ENCODE measurements at places on chromosomes 1 and 21.

DNA sequence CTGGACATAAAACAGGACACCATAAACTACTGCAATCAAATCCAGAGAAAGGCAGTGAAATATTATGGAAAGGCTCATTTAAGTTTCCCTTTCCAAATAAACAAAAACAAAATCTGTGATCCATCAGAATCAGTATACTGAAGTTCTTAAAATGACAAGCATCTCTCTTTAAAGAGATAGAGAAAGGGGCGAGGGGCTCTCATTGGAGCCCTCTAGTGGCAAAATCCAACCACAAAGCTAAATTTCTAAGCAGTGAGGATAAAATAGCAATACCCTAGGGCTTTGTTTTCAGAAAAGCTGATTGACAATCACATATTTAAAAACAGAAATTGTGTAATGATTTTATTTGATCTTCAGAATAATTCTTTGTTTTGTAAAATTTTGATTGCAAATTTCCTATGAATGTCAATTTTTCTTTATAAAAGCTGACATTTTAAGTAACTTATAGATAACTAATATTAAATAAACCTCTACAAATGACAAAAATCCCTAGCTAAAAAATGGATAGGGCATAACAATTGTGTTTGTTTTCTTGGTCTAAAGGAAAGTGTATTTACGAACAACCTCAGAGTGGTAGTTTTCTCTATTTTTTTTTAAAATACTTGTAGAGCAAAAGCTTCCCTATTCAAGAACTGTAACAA is 138.2 kb downstream of the COL24A1 start:
- no peak for DNase-seq

GRCh38 chr1:202225131-202225530 is 31.5 kb downstream of the LGR6 start:
- no peak for DNase-seq

GRCh38 chr1:45979074-45979777 is 153.2 kb downstream of the PIK3R3 start:
- DNase-seq, result peak; percentile 92

DNA sequence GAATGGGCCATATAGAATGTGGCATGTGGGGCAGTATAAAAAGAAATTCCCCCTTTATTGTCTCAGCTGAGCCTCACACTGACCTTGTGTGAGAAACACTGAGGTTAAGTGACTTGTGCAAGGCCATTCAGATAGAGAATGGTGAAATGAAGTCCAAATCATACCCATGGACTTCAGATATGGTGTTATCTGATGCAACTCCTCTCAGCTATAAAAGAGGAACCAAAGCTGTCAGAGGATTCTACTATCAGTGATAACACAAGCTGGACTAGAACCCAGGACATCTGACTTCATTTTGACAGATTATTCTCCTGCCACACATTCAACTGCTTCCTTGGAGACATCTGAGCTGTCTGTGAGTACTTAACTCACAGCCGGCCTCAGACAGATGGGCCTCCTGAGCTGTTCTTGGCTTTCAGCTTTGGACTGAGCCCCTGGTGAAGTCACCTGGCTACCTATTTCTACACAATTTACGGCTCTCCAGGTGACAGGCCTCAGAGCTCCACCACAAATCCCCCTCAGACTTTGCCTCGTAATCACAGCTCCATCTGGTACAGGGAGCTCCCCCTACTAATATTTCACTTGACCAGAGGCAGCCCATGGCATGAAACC is 104.6 kb downstream of the PLXNA2 start:
- no peak for DNase-seq

DNA sequence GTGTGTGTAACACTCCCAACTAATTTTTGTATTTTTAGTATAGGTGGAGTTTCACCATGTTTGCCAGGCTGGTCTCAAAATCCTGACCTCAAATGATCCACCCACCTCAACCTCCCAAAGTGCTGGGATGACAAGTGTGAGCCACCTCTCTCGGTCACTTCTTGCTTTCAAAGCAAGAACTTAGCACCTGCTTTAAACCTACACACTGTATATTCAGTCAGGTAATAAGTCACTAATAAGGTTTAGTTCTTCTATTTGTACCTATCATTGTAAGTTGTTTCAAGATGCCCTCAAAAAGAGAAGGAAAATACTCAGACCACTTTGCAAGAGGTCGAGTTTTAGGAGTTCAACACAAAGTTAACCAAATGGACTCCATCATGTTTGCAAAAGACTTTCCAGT is 431.3 kb downstream of the MRPL39 start:
- no peak for DNase-seq

DNA sequence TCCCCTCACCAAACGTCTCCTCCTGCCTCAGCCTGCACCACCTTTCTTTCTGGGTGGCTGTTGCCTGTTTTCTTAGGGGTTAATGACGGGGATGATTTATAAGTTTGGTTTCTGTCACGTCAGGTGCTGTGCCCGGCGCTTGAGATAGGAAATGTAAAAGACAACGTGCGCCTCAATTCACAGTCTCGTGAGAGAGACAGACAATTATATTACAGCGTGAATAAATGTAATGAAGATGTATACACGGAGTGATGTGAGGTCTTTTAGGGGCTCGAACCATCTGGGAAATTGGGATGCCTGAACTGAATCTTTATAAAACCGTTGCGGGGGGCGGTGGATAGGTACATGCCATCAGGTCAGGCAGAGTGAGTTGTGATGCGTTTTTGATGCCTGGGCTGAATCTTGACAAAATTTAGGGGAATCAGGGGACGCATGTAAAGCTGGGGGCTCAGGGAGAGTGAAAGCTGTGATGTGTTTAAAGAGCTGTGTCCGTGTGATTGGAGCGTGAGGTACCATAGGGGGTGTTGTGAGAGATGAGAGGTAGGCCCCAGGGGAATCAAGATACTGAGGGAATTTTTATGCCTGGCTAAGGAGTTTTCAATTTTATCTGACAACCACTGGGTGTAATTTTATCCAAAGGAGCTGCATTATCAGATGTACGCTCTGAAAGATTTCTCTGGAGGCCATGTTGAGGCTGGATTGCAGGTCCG is 831 bp downstream of the TIPRL start:
- no peak for DNase-seq

GRCh38 chr1:67194209-67194863 is 28.1 kb downstream of the IL23R start:
- no peak for DNase-seq

DNA sequence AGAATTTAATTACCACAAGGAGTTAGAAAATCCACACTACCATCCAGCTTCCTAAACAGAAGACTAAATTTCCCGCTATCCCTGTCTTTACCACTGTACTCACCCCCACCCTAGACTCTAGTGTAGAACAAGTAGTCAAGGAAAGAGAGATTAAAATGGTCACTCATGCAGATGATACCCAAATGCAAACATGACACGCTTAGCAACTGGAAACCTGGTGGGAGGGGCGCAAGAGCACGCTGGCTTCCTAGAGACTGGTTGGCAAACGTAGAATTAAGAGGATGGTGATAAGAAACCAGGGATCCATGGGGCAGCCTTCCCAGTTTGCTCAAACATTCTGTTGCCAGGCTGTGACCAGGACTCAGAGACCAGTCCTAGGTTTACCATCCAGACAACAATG is 9.9 kb upstream of the LDLRAD1 start:
- no peak for DNase-seq

- no peak for DNase-seq
Measured at GRCh38 chr1:161390559-161390858, 22.8 kb upstream of the CFAP126 start.

- no peak for DNase-seq
Measured at GRCh38 chr1:30085811-30086770, 637.3 kb downstream of the MATN1 start.

DNA sequence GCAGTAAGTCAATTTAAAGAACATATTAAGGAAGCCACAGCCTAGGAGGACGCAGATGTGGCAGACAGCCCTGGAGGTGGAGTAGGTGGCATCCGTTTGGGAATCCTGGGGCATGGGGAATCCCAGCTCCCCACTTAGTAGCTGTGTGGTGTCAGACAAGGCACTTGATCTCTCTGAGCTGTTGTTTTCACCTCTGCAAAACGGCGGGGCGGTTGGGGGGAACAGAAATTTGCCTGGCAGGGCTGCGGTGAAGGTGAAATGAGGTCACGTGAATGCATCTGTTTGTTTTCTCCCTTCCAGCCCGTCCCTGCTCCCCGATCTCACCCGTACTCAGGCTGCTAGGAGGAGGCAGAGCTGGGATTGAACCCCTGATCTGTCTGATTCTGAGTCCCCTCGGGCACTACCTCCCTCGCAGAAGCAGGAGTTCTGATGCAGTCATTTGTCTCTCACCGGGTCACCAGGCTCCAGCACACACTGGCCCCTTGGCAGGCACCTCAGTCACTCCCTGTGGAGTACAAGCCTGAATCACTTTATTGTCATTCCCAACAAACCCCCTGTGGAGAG is 2.2 kb upstream of the LAPTM5 start:
- no peak for DNase-seq

DNA sequence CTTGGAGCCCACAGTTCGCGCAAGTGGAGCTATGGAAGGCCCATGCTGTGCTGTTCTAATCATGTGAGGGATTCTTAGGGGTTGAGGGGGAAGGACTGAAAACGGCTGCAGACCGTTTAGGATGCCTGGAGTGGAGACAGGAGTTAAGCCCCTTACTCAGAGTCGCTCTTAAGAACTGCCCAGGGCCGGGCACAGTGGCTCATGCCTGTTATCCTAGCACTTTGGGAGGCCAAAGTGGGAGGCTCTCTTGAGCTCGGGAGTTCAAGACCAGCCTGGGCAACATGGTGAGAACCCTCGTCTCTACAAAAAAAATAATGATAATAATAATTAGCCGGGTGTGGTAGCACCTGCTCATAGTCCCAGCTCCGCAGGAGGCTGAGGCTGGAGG is 1.1 kb downstream of the ZNF672 start:
- no peak for DNase-seq

DNA sequence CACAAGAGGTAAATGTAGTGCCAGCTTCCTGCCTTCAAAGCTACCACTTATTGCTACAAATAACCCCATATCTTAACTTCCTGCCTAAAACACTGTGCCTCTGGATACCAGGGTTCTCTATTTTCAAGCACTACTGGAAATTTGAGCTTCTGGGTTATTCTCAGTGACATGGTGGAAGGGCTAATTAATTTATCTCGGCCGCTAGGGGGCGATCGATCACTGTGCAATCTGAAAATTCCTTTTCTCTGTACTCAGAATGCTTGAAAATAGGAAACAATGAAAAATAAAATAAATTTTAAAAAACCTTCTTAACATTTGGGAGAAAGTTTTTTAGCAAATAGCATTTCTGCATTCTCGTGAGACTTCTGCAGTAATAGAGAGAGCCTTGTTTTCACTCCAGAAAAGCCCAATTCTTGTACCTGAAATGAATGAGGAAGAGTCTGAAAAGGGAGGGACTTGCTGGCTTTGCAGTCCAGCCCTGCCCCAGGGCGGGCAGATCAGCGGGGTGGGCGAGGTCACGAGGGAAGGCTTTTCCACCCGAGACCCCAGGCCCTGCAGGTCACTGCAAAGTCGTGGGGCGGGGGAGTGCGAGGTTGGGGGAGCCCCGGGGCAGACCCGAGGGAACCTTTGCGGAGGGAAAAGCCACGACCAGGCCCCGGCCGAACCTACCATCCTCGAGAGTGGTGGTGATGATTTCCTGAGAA is 276.7 kb downstream of the PCP4 start:
- DNase-seq, result peak; percentile 37

DNA sequence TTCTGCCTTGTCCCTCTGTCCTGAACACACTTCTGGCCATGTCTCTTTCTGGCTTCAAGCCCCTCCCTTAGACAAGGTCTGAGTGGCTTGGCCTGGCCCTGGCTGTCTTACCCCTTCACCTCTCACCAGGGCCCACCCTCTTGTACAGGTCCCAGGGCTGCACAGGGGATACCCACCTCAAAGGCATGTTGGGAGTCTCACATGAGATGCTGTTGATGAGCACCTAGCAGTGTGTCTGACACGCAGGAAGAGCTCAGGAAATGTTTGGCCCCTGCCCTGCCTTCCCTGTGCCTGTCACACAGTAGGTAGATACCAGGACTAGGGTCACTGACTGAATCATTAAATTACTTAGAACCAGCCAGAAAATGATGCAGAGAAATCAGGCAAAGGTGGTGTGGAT is 16.6 kb downstream of the ZNF362 start:
- DNase-seq, result no peak

GRCh38 chr1:221782970-221783369 is 41.1 kb upstream of the DUSP10 start:
- no peak for DNase-seq

- no peak for DNase-seq
Measured at GRCh38 chr1:15154480-15155036, 1.0 kb downstream of the TMEM51 start.

DNA sequence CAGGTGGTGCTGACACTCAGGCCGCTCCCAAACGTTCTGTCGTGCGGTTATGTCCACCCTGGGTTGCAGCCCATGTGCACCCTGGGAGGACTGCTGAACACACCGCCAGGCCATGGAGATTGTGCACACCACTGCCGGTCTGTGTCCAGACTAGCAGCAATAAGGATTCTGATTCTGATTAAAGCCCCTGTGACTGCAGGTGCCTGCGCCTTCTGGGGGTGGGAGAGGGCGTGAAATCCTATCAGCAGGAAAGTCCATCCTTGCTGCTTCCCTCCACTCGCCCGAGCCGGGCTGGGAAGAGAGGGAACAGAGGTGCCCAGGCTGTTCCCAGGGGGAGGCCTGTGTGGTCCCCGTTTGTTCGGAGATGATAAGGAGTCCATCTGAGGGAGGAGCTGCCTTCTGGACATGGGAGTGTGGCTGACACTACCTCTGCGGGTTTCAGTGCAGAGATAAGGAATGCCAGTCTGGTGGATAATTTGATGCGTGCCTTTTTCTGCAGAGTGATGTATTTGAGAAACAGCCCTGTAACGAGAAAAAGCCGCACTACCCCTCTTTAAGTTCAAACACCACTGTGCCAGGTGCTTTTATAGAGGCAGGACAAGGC is 41.2 kb downstream of the BACE2 start:
- no peak for DNase-seq

GRCh38 chr1:49765034-49765433 is 258.7 kb downstream of the AGBL4 start:
- DNase-seq, result no peak

DNA sequence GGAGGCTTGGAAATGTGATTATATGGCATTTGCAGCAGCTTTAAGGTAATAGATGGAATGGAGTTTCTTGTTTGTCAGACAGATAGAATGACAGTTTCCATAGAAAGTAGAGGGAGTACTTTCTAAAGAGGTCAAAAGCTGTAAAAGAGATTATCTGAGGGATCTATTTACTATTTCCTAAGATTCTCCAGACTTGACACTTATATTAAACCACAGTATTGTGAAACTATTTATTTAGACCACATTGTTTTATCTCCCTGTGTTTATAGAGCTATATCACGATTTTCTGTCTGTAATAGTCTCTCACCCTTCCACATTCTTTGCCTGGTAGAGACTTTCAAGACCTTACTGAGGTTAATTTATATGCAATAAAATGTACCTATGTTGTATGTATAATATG is 66.7 kb downstream of the MAN1A2 start:
- no peak for DNase-seq

Measured in NCI-H1105 (cell line).